ENCODE measurements at places on chromosomes 3 and 15. TPM values are rescaled to one million over a fixed set of nuclear protein-coding genes. Genes with fewer than 3 reads are reported as not detected.

Gene COL7A1
- 323 TPM for total RNA-seq

Gene ST8SIA2
- total RNA-seq = not detected

Gene PLCH1
- not detected for total RNA-seq

Gene IL20RB
- 175 TPM for total RNA-seq

Gene CCRL2
- total RNA-seq = not detected

Gene C3orf20
- not detected for total RNA-seq

Gene ZNF445
- 2.0 TPM for total RNA-seq

Gene GPR171
- not detected for total RNA-seq

Gene UCN2
- 6.1 TPM for total RNA-seq

Gene GOLGA6B
- not detected for total RNA-seq

Gene MED12L
- not detected for total RNA-seq

Gene PSMD2
- total RNA-seq = 672 TPM

Gene SPSB4
- 0.04 TPM for total RNA-seq

Gene ARPP21
- not detected for total RNA-seq

Gene CD200
- not detected for total RNA-seq

Gene GRK7
- not detected for total RNA-seq

Gene TIGIT
- total RNA-seq = not detected

Gene BCHE
- 0.08 TPM for total RNA-seq

Gene CYP1A1
- total RNA-seq = 1.0 TPM

Gene KLHL25
- 4.4 TPM for total RNA-seq

Measured in hair follicular keratinocyte (primary cell).